Lung (tissue), 17 donors: ENCODE measurements at places on chromosomes 11 and 22. TPM values are rescaled to one million over a fixed set of nuclear protein-coding genes. Genes with fewer than 3 reads are reported as not detected.

The CNIH2 gene
- 3.4 TPM for total RNA-seq

The IGSF22 gene
- 0.77 TPM for total RNA-seq

The OR52I2 gene
- not detected for total RNA-seq

The SCN4B gene
- 5.2 TPM for total RNA-seq

The CARNS1 gene
- 1.7 TPM for total RNA-seq

The GNG3 gene
- total RNA-seq: not detected

The CNGA4 gene
- 5.6 TPM for total RNA-seq

The GAL3ST1 gene
- total RNA-seq: 3.5 TPM

The XRRA1 gene
- total RNA-seq: 27.8 TPM

The CCDC116 gene
- total RNA-seq: 0.71 TPM

The LRRC4C gene
- 5.3 TPM for total RNA-seq
